G401 (cell line): ENCODE measurements at places on chromosomes 2 and 18.
A peak's percentile ranks its signal among the peaks of the same experiment; 100 is the strongest.

DNA sequence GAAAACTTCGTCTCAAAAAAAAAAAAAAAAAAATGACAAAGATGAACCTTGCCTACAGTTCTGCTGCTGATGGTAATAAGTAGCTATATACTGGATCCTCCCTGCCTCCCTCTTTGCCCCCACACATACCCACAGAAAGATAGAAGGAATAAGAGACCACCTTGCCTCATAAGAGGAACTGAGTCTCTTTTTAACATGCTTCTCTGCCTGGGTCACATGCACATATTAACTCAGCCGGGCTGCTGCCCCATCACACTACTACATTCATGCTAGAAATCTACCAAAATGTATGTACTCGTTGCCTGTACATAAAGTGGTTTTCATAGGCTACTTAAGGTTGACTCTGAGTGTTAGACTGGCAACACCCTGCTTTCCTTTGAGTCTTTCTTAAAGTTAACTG, 78.9 kb upstream of the B3GNT2 start:
- DNase-seq, result no peak

GRCh38 chr2:168934826-168935225, 33.7 kb downstream of the G6PC2 start:
- DNase-seq, result no peak

DNA sequence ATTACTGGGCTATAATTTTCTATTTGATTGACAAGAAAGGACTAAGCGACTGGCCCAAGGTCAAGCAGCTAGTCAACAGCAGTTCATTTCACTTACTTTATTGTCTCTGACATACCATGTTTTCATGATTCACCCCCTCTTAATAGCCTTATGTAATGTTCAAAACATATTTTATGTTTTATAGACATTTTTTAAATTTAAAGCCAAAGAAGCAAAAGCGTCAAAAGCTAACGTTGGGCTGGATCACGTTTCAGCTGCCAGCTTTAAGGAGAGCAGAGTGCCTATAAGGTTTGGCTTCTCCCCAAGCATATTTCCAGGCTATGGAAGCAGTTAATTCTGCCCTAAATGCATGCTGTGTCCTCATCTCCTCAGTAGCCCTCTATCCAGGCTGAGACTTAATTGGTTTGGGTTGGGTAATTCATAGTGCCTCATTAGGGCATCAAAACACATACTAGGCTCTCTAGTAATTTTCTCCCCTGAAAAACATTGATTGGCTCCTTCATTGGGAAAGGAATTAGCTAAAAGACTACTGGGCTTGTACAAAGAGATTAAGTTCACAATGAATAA, 94.8 kb upstream of the CREB1 start:
- DNase-seq, result no peak

DNA sequence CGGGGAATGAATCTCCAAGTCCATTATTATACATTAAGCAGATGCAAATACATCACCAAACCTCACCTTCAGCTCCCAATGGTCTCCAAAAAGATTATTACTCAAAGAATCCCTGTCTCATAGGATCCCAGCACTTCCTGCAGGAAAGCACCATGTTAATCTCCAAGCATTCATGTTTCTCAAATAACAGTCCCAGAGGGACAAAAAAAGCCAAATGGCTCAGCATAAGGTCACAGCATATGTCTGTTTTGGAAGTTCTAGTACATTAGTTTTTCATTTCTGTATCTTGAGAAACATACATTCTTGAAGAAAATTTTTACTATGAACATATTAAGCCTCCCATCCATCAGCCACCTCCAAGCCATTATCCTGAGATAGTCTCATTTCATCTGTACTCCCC, 103.3 kb downstream of the METTL4 start:
- DNase-seq, result no peak

DNA sequence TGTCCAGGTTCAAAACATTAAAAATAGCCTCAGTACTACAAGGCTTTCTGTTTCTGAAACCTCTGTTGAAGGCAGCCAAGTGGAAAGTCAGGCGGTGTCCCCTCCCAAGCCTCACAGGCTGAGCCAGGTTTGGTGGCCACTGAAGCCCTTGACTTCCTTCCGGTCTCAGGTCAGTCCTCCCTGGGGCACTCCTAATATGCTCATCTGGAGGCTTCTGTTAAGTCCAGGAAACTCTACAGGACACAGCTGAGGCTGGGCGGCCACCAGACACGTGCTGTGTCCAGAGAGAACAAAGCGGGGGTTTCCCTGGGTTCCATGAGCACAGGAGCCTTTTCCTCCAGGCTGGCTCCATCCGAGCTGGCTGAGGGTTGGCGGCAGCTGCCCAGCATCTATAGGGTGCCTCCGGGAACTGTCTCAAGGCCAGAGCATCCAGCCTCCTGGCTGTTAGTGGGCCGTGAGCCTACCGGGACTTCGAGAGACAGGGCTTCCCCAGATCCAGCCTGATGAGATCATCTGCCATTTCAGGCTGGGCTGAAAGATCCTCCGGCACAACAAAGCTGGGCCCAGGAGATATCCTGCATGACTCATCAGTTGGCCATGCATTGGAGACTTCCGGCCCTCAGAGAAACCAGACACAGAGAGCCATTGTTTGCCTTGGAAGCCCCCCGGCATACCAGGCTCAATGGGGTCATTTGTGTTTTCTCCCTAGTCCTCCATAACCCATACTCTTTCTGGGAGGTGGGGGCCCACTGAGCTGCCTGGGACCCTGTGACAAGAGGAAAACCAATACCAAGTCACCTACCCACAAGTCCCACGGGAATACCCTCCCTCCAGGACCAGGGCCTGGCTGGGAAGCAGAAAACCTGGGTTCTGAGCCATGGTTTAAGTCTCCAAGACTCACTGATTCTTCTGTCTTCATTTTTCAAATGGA, 71.7 kb downstream of the HS1BP3 start:
- DNase-seq, result peak; percentile 81

DNA sequence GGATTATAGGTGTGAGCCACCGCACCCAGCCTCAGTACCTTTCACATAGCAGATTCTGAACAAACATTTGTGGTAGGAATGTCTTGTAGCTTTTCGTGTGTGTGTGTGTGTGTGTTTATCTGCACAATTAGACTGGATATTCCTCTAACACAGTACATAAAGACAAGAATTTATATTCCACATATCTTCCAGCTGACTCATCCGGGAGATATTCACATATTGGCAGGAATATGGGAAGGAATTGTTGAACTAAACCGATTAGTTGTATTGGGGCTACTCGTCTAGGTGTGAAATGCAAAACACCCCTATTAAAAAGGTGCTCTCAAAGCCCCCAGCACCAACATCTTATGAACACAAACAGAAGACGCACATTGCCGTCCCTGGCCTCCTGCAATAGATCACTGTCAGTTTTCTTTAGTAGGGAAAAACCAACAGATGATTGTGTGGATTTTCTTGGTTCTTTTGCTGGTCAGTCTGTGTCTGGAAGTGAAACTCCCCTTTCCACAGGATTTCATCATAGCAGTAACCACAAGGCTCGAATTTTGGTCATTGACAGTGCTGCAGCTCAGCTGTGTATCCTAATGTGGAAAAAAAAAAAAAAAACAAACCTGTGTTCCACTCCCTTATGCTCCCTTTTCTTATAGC, 208.5 kb upstream of the ACVR2A start:
- no peak for DNase-seq

- DNase-seq, result no peak
These were observed 398.3 kb downstream of the ALK start for GRCh38 chr2:29522951-29523669.

GRCh38 chr2:117960231-117960630, 53.6 kb downstream of the CCDC93 start:
- no peak for DNase-seq

- DNase-seq, result peak; percentile 99
These were observed 79.4 kb upstream of the AGAP1 start for GRCh38 chr2:235414422-235414821.

GRCh38 chr18:3400567-3401296, 49.2 kb upstream of the TGIF1 start:
- no peak for DNase-seq

DNA sequence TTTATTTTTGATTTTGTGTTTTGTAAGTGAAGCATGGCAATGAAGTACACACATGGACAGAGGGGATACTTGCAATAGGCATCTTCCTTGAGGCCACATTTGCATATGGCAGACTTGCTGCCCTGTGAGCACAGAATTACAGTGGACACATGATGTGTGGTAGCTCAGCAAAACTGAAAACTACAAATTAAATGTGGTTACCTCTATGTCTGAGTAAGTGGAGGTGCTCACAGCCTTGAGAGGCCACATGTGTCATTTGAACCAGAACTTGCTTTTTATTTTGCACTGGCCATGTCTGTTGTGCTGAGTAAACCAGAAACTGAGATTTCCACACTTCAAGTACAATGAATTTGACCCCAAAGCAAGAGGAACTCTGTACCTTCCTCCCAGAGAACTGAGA, 998.5 kb upstream of the NXPH2 start:
- no peak for DNase-seq

DNA sequence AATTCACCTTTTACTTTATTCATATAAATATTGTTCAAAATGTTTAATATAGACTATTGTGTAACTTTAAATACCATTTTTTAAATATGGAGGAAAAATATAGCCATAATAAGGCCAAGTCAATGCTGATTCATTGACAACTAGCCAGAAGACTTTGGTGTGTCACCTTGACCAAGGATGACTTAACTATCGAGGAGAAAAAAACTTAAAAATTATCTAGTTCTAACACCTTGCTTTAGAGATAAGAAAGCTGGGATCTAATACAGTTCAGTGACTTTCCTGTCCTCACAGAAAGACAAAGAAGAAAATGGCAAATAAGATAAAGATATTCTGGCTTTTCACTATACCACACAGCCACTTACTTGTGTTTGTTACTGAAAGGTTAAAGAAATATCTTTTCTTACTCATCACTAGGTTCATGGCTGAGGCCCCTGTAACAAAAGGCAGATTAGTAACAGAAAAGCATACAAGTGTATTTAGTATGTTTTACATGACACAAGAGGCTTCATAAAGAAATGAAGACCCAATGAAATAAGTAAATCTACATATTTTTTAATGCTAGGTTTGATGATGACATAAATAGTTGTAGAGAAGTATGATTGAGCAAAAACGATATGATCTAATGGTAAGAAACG, 65.9 kb upstream of the LRRTM1 start:
- no peak for DNase-seq

DNA sequence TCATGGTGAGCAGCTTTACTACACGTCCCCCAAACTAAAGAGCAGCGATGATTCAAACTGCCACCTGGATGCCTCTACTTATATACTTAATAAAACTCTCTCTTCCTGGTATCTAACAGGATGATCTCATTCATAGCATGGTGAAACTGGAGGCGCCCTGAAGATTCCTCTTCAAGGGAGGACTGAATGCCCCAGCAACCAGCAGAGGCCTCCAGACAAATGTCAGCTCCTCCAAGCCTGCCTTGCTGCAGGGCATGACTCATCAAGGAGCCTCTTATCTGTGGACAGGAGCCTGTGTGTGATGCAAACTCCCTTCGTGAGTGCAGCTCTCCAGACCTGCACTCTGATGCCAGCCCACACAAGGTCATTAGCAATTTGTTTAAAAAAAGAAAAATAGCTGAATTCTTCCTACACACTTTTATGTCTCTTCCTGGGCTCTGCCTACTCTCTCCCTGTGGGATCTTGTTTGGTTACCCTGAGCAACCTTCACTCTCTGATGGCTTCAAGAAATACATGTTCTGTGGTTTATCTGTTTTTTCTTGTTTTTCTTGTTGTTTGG, 30.2 kb downstream of the LONRF2 start:
- no peak for DNase-seq

DNA sequence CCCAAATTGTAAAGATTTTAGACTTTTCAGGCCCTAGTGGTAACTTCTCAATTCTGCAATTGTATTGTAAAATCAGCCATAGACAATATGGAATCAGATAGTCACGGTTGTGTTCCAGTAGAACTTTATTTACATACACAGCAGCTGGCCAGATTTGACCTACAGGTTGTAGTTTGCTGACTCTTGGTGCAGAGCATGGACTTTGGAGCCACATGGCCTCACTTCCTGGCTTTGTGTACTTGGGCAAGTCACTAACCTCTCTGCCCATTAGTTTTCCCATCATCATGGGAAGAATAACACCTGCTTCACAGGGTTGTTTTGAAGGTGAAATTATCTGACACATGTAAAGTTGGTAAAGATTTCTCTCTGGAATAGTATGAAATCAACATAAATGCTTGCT, 147.6 kb downstream of the TMEM200C start:
- no peak for DNase-seq

- no peak for DNase-seq
These were observed 211.0 kb downstream of the PIK3C3 start for GRCh38 chr18:42165922-42166513.
